Hippocampal formation (tissue), 2 donors: ENCODE measurements at places on chromosomes 6 and 20.

DNA sequence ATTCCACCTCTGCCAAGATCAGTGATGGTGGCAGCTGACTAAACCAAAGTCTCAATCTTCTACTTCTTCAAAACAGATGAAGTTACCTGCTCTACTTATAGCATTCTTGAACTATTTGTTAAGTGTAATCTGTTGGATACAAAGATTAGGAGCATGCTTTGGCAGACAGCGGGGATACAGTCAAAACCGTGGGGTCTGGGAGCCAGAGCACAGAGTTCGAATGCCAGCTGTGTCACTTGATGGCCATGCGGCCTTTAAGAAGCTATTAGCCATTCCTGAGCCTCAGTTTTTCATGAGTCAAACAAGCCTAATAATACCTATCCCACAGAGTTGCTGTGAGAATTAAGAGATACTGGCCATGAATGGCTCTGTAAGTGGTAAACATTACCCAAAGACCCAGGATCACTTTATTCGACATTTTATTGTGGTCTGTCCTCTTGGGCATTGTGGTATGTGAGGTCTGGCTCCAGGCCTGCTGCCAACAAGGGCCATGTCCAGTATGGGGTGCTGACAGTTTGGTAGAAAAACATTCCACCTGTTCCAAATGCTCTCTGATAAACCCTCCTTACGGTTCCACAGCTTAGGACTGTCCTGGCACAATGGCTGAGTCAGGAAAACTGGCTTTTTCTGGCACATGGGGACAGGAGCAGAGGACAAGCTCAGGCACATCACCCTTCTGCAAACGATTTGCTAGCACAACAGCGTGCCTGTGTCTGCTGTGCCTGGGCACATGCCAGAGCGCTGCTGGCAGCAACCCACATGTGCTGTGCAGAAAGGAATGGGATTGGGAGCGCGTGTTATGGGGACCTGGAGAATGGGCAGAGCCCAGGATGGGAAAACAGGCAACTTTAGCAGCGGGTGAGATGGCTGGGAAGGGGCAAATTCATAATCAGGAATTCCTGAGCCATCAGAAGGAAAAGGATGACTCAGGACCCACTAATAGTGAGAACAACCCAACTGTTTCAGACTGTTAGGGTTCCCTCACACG lies 15.7 kb upstream of the FAM83C start:
- DNase-seq = peak; percentile 52

DNA sequence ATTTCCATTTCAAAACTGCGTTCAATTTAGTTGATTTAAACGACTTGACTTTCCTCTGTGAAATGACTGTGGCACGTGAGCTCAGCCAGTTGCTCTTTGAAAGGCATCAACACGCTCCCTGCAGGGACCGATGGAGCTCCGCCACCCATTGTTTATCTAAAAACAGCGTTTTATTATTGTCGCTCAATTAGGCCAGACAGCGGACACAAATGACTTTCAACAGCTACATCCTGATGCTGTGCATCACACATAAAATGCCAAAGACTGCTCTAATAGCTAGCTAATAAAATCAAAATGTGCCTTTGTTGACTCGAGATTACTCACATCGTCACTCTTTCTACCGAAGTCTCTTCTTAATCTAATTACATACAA lies 332.5 kb downstream of the CD83 start:
- DNase-seq = peak; percentile 18

- no peak for DNase-seq
Observed at GRCh38 chr6:140427842-140428241, 1053.4 kb upstream of the CITED2 start.

DNA sequence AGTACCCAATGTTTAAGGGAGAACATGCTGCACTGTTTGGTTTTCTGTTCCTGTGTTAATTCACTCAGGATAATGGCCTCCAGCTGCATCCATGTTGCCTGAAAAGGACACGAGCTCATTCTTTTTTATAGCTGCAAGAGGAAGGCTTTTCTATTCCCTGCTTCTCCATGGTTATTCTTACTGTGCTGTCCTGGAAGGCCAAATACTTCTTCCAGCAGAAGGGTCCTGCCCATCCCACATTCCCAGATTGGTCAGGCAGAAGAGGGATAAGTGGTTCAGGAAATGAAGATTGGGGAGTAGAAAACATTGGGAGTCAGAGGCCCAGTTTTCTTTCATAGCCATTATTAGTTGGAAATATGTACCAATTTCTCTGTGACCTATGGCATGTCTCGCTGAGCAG lies 122.4 kb downstream of the TCP11 start:
- DNase-seq = no peak

DNA sequence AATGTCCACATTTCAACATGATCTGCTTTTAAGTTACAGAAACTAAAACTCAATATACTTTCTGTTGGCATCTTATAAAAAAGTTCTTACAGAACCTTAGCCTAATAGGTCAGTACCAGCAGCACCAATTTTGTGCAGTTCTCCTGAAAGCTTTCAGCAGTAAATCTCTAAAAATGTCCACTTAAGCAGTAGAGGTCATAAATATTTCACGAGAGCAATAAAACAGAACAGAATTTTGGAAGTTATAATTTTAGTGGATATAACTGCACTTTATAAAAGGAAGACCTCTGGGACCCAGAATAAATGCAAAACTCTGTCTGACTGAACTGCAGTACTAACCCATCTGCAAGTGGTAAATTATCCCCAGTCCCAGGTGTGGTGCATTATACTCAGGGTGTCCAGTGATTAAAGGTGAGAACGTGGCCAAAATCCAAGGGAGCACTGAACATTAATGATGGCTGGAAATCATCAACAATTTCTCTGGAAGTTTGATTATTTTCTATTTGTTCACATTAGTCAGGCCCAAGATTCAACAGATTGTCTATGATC lies 172.6 kb upstream of the RSPO3 start:
- no peak for DNase-seq

DNA sequence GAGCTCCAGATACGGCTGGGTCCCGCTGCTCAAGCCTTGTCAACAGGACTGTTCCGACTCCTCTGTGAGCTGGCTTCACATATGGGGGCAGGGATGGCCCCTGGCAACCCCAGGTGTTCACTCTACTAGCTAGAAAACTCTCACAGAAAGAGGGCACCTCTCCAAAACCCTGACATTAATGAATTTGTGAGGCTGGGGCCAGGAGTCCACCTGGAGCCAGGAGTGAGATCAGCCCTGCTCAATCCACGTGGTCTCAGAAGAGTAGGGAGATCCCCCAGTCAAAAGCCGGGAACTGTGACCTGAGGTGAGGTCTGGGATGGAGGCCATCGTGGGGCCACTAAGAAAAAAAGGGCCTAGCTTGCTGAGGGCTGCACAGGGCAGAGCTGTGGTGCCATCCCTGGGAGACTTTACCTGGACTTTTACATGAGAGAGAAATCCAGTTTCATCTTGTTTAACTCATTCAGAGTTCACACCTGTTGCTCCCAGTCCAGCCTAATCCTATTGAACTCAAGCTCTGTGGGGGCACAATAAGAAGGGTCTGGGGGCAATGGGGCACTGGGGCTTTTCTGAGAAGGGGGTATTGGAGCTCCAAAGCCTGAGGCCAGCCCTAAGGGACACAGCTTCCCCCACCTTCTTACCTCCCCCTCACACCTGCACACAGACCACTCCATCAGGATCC lies 144.3 kb upstream of the MLN start:
- no peak for DNase-seq

GRCh38 chr20:46690219-46691106 lies 1.2 kb upstream of the TP53RK start:
- no peak for DNase-seq

DNA sequence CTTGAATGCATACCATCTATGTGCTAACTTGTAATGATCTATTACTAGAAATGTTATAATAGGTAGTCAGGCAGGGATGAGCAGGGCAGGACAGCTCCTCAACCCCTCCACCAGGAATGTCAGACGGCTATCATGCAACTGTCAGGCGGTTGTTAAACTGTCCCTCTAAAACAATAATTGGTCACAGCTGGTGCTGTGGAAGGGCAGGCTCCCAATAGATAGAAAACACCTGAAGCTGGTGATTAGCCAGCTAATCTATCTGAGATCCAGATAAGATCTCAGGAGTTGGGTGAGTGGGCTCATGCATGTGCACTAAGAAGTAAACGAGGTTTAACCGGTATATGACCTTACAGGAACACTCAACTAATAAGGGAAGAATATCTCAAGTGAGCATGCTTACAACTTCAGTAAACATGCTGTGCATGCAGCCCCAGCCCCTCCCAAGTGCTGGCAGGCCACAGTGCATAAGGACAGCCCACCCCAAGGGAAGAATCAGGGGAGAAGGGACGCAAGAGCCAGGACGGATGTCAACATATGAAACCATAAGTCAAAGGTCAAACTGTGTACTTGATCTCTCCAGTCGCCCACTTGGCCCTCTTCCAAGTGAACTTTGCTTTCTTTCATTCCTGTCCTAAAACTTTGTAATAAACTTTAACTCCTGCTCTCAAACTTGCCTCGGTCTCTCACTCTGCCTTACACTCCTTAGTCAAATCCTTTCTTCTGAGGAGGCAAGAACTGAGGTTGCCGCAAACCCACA lies 566.2 kb upstream of the NRSN1 start:
- no peak for DNase-seq

- no peak for DNase-seq
Observed at GRCh38 chr20:2739042-2739398, 46.4 kb downstream of the EBF4 start.

GRCh38 chr20:35039146-35039545 lies 53.5 kb downstream of the TRPC4AP start:
- no peak for DNase-seq

DNA sequence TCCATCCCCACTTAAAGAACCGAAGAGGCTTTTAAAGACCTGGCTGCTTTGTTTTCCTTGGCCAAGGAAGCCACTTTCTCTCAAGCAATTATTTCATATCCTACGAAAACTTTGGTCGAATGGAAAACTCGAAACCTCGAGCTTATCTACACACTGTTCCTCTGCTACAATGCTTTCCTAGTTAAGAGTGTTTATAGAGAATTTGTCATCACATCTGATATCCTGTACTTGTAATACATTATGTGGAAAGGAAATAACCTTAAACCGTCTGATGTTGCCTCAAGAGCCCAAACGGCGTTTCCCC lies 28.1 kb downstream of the TFAP2B start:
- DNase-seq = no peak

- DNase-seq = no peak
Observed at GRCh38 chr6:116387374-116387773, 16.6 kb downstream of the DSE start.

- no peak for DNase-seq
Observed at GRCh38 chr20:4726710-4727397, 5.1 kb downstream of the PRND start.

DNA sequence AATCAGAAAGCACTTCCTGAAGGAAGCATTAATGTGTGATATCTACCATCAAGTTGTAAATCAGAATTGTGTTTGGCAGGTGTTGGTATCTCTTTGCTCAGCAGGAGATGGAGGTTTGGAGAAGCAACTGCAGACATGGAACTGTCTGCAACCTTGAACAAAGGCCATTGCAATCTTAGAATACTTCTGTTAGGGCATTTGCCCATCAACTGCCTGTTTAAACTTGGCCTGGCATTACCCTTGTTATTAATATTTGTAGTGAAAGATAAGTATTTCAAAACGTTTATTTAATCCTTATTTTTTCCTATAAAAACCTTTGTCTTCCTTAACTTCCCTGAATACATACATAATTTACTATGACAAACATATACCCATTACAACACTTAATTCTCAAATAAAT lies 14.1 kb downstream of the GSTA5 start:
- DNase-seq = no peak

DNA sequence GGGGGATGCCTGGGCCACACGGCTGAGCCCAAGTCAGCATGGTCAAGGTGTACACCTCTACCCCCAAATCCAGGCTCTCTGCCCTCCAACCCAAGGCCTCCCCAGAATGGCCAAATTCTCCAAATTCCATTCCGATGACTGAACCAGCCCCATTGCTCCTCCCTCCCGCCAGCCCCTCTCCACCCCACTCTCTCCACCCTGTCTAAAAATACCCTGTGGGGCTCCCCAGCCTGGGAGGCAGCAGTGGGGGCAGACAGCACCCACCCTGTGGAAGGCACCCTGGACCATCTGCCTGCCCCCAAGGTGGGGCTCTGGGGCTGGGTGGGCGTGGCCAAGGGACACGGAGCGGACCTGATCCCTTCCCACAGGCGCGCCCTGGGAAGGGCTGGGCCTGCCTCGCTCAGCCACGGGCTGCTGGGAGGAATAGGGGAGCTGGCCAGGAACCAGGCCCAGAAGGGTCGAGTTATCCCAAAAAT lies 11.4 kb downstream of the TEAD3 start:
- DNase-seq = no peak

GRCh38 chr20:63004607-63005364 lies 2.0 kb downstream of the BHLHE23 start:
- no peak for DNase-seq

GRCh38 chr6:113317891-113318574 lies 539.1 kb upstream of the MARCKS start:
- peak; percentile 19 for DNase-seq

GRCh38 chr20:32018269-32019155 lies 8.3 kb downstream of the CCM2L start:
- no peak for DNase-seq

DNA sequence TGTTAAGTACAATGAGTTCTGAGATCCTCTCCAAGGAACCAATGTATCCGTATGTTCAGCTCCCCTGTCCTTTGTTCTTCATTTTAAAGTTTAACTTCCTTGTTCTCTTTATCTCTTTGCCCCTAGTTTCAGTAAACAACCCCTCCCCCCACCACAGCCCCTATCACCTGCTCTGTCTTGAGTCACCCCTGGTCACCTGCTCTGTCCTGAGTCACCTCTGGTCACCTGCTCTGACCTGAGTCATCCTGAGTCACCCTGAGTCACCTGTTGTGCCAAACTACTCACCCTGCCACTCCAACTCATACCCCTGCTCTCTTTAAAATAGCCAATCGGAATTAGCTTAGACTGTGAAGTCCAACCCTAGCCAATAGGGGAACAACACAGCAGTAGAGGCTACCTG lies 288.7 kb upstream of the CDYL start:
- DNase-seq = no peak

DNA sequence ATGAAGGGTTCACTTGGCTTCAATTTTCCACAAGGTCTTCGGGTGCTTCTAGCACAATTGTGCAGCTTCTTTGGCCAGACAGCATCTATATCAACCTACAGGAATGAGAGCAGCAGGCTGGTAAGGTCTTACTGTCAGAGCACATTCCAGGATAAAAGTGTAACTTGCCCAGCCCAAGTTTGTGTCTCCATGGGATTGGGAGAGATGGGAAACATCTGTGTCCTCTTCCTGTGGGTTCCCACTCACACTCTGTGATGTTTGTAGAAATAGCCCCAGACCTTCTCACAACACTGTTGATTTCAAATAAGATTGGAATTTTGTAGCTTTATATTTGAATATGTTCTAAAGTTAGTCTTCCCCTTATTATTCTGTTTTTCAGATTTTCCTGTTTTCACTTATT lies 83.4 kb upstream of the RGS17 start:
- no peak for DNase-seq
